ENCODE measurements at places on chromosomes 6 and 20.

- no peak for DNase-seq
Observed at GRCh38 chr6:149174962-149175361, 142.6 kb upstream of the TAB2 start.

DNA sequence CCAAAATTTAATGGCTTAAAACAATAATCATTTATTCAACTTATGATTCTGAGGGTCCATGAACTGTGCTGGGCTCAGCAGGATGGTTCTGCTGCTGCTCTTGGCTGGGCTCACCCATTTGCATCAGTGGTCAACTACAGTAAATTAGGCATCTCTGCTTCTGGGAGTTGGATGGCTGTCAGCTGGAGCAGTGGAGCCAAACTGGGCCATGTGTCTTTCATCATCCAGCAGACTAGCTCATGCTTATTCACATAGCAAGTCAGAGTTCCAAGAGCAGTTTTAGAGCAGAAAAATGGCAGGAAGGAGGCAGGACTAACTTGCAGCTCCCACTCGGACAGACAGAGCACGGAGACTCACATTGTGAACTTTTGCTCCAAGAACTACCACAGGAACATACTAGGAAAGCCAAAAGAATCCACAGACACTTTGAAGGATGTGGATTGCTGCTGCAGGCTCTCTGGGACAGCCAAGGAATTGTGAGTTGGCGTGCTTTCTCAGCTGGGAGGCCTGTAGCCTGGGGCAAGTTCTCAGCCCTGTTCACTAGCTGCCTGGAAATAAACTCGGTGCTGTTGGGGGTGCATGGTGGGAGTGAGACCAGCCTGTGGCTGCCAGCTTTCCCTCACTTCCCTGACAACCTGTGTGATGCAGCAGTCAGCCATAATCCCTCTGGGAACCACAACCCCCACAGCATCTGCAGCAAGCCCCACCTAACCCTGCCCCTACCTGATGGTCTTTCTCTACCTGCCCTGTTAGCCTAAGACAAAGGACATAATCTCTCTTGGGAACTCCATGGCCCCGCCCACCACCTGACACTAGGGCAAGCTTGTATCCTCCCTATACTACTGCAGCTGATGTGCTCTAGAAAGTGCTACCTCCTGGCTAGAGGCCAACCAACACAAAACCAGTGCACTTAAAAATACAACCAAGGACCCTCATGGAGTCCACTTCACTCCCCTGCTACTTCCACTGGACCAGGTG, 129.0 kb downstream of the JPH2 start:
- DNase-seq: no peak

DNA sequence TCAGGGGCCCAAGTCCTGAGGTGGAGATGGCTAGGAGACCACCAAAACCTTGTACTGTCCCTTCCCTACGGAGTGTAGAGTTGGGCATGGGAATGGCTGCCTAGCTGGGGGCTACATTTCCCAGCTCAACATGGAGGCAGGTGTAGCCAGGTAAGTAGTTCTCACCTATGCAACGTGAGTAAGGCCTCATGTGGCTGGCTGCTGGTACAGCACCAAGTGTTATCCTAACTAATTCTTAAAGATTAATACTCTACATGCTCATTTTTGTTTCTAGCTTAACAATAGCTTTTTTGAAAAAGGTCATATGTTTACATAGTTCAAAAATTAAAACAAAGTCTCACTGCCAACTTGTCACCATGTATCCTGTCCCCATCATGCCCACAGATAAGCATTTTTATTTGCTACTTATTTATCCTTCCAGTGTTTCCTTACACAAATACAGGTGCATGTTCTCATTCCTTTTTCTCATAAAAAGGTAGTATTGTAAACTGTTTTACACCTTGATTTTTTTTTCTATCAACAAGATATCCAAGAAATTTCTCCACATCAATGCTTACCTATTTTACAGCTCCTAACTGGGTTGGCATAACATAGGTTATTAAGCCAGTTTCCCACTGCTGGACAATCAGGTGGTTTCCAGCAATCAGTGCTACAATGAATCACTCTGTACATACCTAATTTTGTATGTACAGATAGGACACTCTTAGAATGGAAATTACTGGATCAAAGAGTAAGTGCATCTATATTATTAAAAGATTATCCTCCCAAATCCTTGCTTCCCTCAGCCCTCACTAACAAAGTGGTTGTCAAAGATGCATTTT, 25.5 kb downstream of the ABHD12 start:
- DNase-seq: no peak

DNA sequence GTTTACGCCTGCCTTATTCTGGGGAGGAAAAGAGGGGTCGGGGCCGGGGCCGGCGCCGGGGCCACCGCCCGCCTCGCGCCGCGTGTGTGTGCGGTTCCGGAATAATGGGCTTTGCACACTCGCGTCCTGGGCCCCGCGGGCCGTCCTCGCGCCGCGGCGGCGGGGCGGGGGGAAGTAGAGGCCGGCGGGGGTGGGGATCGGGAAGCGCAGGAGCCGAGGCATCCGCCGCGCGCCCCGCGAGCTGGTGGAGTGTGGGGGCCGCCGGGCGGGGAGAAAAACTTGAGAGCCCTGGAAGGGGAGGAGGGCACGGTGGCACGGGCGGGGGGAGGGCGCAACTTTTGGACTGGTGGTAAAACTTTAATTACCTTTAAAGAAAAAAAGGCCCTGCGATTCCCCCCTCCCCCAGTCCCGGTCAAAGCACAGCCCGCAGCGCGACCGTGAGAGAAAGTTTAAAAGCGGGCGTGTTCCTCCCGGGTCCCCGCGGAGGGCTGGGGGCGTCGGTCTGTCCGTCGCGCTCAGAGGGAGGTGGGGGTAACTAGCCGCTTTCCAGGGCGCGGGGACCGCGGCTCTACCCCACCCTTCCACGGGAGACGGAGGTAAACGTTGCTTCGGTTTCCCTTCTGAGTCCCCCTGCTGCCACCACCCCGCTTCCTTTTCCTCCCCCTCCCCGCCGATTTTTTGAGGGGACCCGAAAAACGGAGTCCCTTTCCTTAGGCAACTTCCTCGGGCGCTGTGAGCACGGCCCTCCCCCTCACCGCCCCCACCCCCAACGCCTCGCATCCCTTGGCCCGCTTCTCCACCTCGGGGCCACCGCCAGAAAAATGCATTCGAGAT, 1.9 kb downstream of the L3MBTL3 start:
- DNase-seq: peak; percentile 8

- DNase-seq: no peak
Observed at GRCh38 chr6:140011537-140011936, 637.1 kb upstream of the CITED2 start.

DNA sequence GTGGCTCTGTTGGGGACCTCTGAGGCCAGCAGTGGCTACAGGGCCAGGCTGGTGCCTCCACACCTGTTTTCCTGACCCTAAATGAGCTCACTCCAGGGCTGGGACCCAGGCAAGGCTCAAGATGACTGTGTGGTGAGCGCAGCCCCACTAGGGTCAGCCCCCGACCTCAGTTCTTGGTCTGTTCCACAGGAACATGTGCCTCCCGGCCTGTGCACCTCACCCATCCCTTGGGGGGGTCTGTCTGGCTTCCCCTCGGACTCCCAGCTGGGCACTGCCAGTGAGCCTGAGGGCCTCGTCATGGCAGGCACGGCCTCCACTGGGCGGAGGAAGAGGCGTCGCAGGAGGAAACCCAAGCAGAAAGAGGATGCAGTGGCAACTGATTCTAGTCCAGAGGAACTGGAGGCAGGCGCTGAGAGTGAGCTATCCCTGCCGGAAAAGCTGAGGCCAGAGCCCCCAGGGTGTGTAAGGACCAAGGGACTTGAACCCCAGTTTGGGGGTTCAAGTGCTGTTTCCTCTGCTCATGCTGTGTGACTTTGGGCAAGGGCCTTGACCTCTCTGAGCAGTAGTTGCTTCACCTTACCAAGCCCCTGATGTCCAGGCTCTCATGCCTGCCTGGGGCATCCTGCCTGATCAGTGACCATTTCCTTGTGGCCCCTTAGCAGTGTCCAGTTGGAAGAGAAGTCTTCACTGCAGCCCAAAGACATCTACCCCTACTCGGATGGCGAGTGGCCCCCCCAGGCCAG, 8.0 kb downstream of the LPIN3 start:
- no peak for DNase-seq

DNA sequence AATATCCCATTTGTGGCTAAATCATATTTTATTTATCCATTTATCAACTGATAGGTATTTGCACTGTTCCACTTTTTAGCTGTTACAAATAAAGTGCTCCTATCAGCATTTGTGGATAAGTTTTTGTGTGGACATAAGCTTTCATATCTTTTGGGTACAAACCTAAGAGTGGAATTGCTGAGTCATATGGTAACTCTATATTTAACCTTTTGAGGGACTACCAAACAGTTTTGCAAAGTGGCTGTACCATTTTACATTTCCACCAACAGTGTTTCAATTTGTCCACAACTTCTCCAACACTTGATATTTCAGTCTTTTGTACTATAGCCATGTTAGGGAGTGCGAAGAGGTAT, 23.6 kb upstream of the ECHDC1 start:
- DNase-seq: no peak

DNA sequence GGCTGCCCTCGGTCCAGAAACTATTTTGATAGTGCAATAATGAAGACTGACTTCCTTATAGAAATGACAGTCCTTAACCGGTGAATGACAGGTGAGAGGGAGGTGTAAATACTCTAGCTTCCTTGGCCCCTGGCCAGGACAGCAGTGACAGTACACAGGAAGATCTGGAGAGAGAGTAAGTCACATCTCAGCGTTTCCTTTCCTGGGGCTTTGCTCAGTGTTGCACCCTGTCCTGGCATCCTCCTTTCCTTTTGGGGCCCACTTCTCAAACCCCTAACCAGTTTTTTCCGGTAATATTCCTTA, 336.9 kb downstream of the CD83 start:
- DNase-seq: peak; percentile 12

DNA sequence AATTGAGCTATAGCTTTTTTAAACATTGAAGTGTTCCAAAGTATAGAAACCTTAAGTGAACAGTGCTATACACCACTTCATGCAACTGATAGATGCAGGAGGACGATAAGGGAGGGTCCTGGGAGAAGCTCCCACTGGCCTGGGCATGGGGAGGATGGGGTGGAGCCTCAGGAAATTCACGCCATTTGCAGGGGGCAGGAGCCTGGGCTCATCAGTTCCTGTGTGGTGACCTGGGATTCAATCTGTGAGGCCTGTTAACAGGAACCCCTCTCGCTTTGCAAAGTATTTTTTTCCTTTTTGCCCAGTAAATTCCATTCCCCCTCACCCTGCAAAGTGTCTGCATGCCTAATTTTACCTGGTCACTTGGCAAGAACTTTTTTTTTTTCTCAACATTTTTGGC, 11.0 kb upstream of the ASCC3 start:
- no peak for DNase-seq

DNA sequence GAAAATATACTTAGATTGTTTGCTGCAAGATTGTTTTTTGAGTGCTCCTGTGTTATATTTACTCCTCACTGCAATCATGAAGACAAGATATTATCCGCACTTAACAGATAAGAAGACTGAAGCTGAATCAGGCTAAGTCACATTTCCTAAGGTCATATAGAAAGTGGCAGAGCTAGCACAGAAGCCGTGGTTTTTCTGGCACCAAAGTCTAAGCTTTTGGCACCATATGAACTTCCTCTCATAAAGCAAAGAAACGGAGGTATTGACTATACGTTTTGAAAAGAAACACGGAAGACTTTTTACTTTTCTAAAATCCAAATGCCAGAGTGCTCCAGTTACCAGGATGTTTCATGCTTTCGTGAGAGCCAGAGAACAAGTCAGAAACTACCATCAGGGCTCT, 9.3 kb upstream of the DTD1 start:
- DNase-seq: no peak

GRCh38 chr6:136647363-136647852, 97.2 kb upstream of the MAP7 start:
- no peak for DNase-seq

DNA sequence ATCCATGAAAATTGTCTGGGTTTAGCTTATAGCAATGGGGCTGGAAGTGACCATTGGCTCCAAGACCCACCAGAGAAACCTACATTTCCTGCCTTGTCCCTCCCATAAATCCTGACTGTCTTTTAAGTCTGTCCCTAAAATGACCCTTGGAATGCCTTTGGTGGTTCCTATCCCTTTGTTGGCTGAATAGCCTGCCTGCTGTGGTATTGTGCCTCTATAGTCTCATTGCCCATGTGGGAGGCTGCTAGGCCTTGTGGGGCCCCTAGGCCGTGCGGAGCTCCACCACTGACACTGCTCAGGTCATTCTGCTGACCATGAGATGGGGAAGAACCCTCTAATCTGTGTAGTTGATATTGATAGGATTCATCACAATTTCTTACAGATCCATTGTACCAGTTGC, 43.3 kb downstream of the SCP2D1 start:
- DNase-seq: no peak

DNA sequence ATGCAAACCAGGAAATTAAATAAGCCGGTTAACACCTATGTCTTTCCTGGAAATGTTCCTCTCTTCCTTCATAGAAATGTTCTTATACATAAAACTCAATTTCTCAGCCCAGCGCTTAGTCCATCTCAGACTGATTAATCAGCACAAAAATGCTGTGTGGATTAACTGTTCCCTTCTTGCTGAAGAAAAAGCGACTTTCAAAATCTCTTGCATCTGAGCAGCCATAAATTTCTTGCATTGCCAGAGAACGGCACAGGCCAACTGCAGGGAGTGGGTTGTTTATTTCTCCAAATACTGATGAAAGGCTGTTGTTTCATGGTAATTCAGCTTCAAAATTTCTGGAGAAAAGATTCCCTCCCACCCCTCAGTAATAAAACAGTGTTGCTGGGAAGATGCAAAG, 517.6 kb downstream of the BTBD3 start:
- no peak for DNase-seq

DNA sequence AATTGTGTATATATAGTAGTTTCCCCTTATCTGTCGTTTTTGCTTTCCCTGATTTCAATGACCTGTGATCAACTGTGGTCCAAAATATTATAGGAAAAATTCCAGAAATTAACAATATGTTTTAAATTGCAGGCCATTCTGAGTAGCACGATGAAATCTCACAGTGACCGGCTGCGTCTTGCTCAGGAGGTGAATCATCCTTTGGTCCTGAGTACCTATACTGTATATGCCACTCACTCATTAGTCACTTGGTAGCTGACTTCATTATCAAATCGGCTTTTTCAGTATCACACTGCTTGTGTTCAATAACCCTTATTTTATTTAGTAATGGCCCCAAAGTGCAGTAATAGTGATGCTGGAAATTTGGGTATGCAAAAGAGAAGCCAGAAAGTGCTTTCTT, 728.3 kb upstream of the EYS start:
- DNase-seq: no peak

DNA sequence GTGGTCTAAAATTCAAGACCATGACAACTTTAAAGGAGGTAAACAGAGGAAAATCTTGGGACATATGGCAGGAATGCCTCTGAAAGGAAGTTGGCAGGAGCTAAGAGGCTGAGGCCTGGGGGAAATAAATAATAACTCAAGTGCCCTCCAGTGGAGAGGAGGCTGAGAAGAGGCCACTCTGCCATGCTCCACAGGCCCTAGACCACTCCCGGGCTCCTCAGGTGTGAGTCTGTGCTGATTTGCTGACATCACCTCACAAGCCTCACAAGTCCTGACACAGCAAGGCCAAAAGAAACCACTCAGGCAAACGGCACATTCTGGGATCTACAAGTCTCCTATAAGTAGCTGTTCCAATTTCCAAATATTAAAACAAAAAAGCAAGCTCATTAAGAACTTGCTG, 91.0 kb upstream of the RIPOR2 start:
- DNase-seq: no peak

All from NCI-H774 (cell line).